NCI-H748 treated with DMSO at 0.1 percent for 48 hours (cell line): ENCODE measurements at places on chromosomes 2 and 18.

DNA sequence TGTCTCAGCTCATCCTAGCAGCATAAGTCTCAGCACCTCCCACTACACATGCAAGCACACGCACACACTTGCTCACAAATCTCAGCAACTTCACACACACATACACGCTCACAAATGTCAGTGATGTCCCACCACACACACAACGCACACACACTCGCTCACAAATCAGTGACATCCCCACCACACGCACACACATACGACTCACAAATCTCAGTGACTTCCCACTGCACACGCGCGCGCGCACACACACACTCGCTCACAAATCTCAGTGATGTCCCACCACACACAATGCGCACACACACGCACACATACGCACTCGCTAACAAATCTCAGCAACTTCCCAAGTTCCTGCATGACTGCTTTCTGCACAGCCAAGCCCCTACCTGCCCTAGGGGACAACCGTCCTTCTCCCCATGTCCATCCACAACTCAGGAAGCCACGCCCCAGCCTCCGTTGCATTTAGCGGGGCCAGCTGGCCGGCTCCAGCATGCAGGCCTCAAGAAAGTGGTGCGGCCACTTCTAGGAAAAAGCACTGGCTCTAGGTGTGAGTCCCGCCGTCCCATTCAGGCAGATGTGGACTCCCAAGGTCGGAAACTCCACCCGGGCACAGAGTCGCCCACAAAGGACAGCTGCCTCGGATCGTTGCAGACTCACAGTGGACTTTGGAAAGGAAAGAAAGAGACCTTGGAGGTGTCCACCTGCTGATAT, 180.1 kb upstream of the SALL3 start:
- DNase-seq: no peak

DNA sequence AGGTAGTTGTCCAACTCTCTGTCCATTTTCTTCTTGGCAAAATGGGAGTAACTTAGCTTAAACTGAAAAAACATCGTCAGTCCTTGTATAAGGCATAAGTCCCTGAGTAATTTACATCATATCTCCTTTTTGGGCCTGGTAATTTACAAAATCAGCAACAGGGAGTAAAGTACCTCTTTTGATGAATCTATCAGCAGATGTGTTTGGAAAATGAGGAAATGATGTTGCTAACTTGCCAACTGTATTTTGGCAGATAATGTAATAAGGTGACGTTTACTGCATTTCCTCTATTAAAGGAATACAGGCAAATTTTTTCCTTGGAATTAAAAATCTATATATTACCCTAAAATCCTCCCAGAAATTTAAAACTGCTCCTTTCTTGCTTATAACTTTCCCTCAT, 29.2 kb downstream of the ANKRD44 start:
- no peak for DNase-seq

- peak; percentile 96 for DNase-seq
These were observed 69.7 kb downstream of the RNF144A start for GRCh38 chr2:6986912-6987361.

GRCh38 chr2:131035826-131036231, 57.4 kb downstream of the FAM168B start:
- DNase-seq: no peak

- peak; percentile 96 for DNase-seq
These were observed 307.4 kb upstream of the VWC2L start for GRCh38 chr2:214103276-214104001.

DNA sequence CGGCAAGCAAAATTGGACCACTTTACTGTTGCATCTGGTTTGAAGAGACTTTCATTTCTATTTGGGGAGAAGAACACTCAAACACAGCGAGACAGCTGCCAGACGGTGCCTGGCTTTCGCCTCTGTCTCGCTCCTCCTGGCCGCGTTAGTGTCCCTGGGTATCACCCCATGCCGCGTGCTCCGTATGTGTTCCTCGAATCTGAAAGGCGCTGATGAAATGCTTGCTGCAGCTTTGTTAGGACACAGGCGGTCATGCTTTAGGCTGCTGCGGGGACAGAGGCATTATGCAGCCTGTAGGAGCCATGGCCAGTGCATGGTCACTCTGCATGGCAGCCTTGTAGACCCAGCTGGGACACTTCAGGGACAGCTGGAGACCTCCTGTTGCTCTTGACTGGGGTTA, 53.9 kb downstream of the LDLRAD4 start:
- no peak for DNase-seq

DNA sequence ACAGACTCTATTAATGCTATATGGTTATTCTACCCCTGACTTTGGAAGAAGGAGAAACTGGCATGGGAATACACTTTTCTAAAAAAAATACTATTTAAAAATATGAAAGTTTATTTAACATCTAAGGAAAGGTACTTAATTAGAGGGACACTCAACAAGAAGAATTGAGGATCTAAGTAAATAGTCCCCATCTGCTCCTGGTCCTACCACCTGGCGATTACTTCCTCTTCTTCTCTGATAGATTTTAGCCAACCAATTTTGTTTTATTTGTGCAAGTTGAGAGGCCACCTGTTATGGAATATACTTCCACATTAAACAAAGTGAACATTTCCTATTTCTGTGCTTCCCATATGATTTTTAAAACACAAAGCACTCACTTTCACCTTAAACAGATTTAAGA, 111.7 kb downstream of the BCL2 start:
- peak; percentile 92 for DNase-seq

- DNase-seq: no peak
These were observed 12.0 kb upstream of the TMEM18 start for GRCh38 chr2:689237-689636.

DNA sequence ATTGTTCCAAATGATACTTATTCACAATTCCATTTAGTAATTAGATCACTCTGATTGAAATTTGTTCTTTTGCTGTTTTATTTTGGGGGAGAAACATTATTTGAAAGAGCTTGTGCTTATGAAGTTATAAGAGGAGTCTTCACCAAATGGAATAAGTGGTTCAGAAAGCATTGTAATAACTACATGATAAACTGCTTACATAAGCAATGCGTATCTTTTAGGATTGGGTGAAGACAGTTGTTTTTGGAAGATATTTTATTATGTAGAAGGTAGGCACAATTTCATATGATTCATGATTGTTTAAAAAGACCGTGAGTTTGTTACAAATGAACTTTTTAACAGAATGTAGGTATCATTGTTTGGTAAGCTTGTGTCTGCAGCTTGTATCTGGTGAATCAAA, 14.5 kb downstream of the ZNF638 start:
- no peak for DNase-seq

GRCh38 chr2:190607014-190607597, 41.8 kb upstream of the NAB1 start:
- DNase-seq: no peak

DNA sequence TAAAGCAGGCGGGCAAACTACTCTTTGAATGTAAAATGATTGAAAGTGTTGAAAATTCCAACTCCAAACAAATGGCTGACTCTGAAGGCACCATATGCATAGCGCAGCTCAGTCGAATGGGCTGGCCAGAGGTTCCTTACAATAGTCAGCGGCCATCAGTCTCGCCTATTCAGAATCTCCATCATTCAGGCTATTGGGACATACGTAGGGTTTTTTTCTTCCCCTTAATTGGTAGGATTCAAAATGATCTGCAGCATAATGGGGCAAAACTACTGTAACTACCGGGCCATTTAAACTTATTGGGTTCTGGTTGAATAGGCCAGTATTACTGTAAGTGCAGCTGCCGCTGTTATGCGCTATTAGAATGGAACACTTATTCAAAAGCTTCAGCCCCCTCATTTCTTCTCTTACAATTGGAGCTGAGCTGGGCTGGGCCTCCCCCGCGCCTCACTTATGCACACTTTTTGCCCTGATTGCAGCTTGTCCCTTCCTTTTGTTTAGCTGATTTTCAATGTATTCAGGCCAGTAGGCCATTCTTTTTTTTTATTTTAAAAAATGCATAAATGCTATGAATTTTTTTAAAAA, 40.4 kb downstream of the SLC9A4 start:
- DNase-seq: no peak

- DNase-seq: peak; percentile 13
These were observed 493.0 kb upstream of the ACVR2A start for GRCh38 chr2:147351784-147352183.

GRCh38 chr2:854460-854859, 96.2 kb upstream of the SNTG2 start:
- peak; percentile 16 for DNase-seq

DNA sequence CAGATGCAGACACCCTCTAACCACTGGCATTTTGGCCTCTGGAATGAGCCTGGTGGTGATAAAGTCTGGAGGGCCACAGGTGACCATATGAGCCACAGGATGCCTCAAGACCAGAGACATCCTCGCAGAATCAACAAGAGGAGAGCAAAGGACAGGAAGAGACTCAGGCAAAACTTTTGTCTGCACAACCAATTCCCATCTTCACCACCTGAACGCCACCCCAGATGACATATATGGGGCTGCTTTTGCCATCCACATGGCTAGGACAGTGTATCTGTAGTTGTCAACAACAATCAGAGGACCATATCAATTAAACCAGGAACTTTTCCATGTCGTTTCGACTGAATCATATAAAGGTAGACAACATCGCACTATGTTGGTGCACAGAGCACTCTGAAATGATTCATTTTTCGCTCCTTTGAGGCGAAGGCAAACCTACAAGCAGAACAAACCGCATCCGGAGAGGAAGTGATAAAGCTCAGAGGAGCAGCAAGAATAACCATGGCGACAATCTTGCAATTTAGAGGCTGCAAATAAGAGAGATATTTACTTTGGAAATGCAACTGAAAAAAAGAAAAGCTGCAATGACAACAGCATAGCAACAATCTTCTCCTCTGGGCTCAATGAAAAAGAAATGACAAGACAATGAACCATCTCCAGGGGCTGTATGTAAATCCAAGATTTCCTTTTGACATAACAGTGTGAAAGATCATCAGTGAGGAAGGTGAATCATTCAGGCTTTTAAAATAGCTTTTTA, 204.5 kb downstream of the ARL4C start:
- DNase-seq: no peak

DNA sequence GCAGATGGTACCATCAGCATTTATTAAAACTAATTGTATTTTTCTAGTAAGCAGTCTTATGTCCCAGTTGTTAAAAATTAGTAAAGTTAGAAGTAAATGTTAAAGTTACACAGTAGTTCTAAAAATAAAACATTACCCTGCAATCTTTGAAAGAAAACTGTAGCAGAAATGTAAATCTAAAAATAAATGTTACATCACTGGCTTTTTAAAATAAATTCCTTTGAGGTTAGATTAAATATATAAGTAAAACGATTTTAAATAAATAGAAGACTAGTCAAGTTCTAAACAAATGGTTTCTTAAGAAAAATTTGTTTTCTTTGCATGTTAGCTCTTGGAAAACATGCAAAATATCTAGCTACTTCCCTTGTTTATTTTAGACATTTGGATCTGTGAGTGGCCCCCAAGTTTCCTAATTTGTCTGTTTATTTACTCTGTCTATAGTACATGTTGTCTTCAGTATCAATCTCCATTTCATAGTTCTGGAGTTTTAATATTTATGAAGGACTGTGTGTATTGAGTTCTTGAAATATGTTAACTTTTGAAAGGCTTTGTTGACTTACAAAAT, 58.2 kb downstream of the GLS start:
- DNase-seq: no peak

DNA sequence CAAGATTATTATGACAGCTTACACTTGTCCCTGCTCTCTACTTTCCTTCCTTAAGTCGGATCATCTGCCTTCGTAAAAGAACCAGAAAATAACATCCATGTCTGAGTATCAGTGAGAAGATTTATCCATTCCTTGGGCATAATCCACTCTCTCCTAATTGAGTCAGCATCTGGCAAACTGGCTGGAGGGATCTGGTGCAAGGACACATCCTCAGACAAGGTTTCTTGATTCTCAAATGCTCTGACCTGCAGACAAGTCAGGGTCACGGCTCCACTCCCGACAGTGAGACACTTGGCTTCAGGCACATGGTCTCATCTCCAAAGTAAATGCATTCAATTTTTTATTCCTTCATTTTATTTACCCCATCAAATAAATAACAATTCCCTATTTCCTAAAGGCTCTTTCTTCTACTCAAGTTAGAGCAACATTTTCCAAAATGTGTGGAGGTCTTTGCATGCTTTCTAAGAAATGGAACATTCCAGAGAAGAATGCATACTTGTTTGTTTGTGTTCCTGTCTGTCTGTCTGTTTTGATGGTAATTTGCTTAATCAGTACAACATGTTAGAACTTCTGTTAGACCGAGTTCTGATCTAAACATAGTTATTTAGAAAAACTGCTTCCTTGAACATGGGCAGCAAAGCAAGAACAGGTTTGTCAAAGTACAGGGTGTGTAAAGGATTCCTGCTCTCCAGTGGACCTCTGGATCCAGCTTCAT, 246.9 kb downstream of the IRS1 start:
- no peak for DNase-seq

DNA sequence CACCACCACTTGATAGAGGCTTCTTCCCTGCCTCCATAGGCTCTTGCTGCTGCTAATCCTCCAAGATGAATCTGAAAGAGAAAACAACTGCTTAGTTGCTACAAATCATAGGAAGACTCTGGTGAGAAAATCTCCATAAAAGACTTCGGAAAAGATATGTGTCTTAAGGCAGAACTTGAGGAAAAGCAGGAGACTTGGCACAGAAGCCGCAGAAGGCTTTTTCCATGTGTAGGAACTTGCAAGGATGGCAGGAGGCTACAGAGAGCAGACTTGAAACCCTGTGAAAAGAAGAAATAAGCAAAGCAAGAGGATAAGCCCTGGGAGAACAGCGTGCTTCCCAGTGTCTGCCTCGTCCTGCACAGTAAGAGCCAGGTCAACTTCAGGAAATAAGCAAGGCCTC, 128.2 kb upstream of the NDUFV2 start:
- DNase-seq: no peak

DNA sequence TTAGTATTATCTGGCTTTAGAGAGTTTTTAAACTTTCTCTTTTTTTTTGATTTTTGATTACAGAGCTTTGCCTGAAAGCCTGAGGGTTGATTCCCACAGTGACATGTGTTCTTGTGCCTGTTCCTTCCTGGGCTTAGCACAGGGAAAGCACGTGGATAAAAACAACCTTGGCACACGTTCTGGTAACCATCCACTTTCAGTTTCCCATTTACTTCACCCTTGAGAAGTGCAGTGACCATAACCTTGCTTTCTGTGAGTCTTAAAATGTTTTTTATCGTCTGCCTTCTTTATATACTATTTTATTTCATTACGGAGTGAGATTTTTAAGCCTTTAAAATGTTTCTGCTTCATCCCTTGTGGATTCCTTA, 11.5 kb downstream of the CD226 start:
- DNase-seq: no peak

- peak; percentile 67 for DNase-seq
These were observed 238.7 kb downstream of the ERBB4 start for GRCh38 chr2:212299943-212300342.

DNA sequence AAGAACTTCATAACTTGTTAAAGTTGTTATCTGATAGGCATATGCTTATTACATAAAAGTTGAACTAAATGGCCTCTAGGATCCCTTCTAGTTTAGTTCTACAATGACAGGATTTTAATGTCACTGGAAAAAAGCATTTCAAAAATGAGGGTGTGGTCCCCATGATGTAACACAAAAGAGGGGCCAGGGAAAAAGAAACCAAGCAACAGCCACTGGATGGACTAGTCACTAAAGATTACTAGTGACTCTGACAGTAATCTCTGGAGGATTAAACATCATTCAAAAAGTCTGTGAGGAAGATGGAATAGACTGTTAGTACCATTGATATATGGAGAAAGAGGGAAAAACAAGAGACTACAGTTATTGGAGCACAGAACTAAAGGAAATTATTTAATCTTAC, 22.6 kb downstream of the SEPTIN10 start:
- DNase-seq: no peak
